Stimulated activated CD4-positive, alpha-beta T cell treated with anti-CD3 and anti-CD28 coated beads, Interleukin-2, amount 100 ng/mL, for 4 hours (primary cell): ENCODE measurements at places on chromosomes 11 and 22.

GRCh38 chr11:120911943-120912342, 112.0 kb upstream of the TBCEL start:
- DNase-seq: no peak

DNA sequence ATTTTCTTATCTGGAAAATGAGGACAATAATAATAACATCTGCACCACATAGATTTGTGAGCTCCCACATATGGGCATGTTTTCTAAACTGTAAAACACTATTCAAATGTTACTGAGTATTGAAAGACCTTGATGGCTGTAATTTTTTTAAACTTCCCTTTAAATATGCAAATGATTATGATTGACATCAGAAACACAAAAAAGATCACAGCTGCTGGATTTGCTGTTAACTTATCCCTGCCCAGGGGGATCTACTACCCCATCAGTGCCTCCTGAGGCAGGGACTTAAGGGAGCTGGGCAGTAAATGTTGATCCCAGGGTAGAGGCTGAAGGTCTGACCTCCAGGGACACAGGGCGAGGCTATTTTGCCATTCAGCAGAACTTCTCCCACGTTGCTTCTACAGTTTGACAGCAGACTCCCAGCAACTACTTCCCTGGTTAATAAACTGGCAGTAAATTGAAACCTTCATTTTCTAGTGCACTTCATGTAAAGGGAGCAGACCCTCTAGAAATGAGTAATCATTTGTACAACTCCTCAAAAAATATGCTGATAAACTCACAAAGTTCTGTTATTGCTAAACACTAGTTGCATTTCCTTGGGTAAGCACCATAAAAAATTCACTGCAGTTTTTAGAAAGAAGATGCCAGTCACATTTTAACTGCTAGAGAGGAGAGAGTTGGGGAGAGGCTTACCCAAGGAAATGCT, 20.3 kb downstream of the TMPRSS5 start:
- DNase-seq: no peak

- no peak for DNase-seq
Observed at GRCh38 chr11:36156161-36156816, 132.9 kb downstream of the COMMD9 start.

- no peak for DNase-seq
Observed at GRCh38 chr22:36399472-36399778, 11.7 kb upstream of the MYH9 start.

DNA sequence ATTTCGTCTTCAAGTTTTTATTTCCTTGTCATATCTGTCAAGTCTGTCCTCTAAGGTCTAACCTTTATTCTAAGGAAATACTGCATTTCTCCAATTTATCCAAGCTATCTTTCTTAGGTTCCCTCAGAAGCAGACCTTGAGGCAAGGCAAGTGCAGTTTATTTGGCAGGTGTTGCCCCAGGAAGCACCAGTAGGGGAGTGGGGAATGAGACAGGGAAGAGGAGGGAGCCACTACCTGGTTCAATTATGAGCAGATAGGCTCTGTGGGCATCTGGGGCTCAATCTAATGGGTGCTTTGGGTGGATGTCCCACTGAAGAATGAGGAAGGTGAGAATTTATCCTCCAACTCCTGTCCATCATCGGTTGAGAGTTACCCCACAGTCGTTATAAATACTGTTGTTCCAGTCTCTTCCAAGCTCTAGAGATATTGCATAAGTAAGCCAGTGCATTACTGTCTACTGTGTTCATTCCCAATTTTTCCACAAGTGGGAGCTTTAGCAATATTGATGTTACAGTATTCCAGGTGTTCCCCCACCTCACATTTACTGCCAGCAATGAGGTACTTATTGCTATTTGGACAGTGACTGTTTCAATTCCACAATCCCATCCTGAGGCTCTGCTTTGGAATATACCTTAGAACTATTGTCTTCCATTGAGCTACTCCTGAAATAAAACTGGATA, 154.9 kb upstream of the CEP126 start:
- DNase-seq: no peak

- no peak for DNase-seq
Observed at GRCh38 chr11:9936754-9937153, 272.9 kb downstream of the SWAP70 start.

- no peak for DNase-seq
Observed at GRCh38 chr11:127000291-127000968, at the start of gene KIRREL3. KIRREL3 (minus strand) TSS chr11:127000770.

DNA sequence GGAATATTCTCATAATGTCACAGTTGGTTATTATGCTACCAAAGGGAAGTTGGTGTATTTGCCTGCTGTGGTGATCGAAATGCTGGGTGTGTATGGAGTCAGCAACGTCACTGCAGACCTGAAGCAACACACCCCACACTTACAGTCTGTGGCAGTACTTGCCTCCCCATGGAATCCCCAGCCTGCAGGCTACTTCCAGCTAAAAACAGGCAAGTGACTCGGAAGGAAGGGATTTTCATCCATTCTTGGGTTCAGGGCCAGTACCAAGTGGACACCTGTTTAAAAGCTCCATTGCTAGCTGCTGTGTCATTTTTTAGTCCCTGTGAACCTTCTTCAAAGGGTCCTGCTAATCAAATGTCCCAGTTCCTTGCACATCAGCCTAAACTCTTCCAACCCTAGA, 149.6 kb downstream of the C11orf91 start:
- no peak for DNase-seq

DNA sequence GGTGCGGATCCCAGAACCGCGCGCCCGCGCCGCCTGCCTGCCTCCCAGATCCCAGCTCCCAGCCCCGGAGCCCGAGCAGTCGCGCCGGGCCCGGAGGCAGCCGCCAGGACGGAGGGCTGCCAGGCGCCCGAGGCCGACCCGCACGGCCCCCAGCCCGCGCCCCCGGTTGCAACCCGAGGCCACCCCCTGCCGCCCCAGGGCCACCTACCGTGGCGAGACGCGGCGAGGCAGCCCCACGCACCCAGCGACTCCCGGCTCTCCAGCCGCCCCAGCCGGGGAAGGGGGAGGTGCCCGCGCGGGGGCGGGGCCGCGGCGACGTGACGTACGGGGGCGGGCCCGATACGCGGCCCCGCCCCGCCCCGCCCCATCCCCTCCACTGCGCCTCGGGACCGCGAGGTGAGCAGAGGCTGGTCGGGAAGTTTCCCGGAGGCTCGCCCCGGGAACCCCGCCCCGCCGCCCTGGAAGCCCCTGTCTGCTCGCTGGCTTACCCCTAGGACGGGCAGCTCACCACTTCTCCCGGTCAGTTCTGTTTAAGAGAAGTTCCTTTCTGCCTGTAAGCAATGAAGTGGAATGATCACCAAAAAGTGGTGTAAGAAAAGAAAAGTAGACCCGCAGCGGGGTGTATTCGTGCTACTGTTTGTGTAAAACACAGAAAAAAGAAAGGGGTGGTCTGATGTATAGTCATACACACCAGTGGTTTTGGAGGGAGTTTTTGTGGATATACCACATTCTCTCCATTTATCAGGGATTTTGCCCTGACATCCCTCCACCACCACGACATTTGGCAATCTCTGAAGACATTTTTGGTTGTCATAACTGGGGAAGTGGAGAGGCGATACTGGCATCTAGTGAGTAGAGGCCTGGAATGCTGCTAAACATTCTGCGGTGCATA, at the start of gene TPST2:
Gene TPST2 (minus strand): TSS at position 288 of the 892 bp plus-strand sequence. CDS start 48,502 bp downstream, outside the sequence.
- DNase-seq: peak; percentile 68

- peak; percentile 53 for DNase-seq
Observed at GRCh38 chr22:17303840-17304779, 65.2 kb upstream of the CECR2 start.

GRCh38 chr11:17547932-17548331, 873 bp downstream of the OTOG start:
- no peak for DNase-seq

DNA sequence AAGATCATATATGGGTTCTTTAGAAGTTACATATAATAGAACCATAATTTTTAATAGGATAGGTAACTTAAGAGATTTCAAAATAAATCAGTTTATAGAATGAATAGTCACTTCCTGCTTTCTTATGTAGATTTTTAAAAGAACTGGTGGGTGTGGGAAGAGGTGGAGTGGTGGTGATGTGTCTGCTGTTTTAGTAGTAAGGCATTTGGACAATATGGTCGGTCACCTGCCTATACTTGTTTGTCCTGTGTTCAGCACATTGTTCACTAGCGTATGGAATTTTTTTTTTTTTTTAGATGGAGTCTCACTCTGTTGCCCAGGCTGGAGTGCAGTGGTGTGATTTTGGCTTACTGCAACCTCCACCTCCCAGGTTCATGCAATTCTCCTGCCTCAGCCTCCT, 39.3 kb downstream of the CCDC81 start:
- DNase-seq: no peak

DNA sequence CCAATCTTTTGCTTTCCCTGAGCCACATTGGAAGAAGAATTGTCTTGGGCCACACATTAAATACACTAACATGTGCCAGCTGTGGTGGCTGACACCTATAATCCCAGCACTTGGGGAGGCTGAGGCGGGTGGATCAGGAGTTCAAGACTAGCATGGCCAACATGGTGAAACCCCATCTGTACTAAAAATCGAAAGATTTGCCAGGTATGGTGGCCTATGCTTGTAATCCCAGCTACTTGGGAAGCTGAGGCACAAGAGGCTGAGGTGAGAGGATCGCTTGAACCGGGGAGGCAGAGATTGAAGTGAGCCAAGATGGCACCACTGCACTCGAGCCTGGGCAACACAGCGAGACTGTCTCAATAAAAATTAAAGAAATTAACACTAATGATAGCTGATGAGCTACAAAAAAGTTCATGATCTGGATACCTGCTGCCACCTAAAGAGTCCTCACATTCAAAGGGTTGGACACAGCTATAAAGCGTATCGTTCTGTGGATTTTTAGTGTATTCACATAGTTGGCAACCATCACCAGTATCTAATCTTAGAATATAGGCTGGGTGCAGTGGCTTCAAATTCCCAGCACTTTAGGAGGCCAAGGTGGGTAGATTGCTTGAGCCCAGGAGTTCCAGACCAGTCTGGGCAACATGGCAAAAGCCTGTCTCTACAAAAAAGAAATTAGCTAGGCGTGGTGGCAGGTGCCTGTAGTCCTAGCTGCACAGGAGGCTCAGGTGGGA, 3.4 kb upstream of the LDHC start:
- DNase-seq: no peak

- no peak for DNase-seq
Observed at GRCh38 chr11:35139722-35140282, 831 bp downstream of the CD44 start.

DNA sequence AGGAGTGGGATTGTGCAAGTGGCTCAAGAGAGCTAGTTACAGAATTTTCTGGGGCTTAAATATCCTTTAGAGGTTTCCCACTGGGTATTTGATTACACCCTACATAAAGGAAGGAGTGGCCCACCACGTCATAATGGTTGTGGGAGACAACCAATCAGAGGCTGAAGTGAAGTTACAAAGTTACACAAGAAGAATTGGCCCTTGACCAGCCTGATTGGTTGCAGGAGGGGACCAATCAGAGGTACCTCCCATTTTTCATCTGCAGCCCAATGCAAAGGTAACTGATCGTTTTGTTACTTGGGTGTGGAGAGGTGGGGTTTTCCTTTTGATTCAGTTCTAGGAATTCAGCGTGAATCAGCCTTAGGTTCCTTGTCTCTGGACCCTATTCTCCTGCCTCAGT, 430.5 kb upstream of the FAT3 start:
- DNase-seq: no peak

DNA sequence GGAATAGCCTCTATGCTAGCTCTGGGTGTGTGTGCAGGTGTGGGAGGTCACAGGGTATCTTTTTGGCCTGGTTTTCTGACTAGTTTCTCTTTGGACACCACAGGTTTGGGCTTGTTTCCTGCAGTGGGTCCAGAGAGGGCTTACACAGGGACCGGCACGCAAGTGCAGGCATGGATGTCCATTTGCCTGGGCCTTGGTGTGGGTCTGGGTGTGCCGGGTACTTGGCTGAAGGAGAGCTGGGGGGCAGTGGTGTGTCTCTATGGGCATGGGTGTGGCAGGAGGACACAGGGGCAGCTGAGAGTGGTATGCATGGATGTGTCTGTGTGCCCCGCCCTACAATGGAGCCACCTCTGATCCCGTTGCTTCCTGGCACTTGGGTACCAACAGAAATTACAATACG, 7.5 kb upstream of the KCNJ11 start:
- no peak for DNase-seq

DNA sequence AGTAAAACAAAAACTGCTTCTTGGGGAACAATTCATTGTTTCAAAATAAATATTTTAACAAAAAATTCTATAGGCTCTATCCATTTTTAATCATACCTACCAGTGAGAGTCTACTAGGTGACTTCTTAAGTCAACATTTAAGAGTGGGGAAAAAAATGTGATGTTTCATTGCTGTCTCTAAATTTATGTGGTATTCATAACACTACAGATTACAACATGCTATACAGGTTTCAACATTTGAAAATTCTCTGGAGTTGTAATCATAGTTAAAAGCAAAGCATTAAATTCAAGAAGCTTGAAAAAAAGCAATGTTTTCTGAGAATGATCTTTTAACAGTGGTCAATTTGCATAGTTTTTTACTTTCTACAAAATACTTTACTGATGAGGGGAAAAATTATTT, 18.3 kb downstream of the SBF2 start:
- DNase-seq: no peak

DNA sequence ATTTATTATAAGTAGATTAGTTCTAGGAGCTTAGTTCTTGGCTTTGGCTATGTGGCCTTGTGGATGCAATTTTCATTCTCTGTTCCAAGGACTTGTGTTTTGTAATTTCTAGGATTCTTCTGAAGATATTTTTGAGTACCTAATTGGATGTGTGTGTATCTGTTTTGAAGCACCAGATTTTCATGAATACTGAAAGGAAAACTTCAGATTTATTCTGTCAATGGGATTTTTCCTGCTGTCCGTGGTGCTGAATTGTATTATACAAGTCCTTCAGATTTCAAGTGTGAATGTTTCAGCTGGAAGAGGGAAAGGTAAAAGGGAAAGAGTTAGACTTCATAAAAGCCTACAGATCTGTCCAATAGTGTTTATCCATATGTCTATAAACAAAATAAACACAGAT, 18.2 kb upstream of the SYN3 start:
- DNase-seq: no peak

- DNase-seq: no peak
Observed at GRCh38 chr22:20436768-20437612, 635 bp downstream of the SCARF2 start.

DNA sequence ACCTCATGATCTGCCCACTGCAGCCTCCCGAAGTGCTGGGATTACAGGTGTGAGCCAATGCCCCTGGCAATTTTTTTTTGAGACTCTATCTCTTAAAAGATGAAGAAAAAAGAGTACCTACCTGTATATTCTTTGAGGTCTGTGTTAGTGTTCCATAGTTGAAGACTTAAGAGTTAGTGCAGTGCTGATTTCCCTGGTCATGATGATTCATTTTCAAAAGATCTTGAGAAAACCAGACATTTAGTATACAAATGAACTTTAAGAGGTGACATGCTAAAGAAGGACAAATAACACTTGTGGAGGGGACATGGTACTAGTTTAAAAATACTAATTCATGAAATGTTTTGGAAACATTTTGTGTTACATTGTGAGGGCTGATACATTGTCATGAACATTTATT, 17.7 kb downstream of the CBL start:
- no peak for DNase-seq

DNA sequence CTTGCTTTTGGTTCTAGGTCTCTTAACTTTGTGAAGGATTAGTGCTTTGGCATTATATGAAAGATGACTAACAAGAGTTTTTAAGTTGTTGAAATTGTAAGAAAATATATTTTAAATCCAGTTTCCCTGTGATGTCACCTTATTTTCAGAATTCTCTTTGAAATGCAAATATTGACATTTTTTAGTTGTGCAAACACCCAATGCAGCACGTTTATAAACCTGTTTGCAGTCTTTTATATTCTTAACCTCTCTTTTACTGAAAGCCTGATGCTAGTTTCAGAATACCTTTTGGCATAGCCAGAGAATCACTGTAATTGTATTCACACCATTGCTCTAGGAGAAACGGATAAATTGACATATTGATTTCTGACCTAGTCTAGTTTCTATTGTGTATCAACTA, 42.8 kb upstream of the SLC37A2 start:
- no peak for DNase-seq
